Ovary (tissue), 10 donors: ENCODE measurements at places on chromosomes 3 and 15. TPM values are rescaled to one million over a fixed set of nuclear protein-coding genes. Genes with fewer than 3 reads are reported as not detected.

EAF2 gene
- total RNA-seq: 2.1 TPM

RTF1 gene
- total RNA-seq: 22.2 TPM

CLDN18 gene
- total RNA-seq: 0.11 TPM

KLHL40 gene
- not detected for total RNA-seq

MRPL47 gene
- total RNA-seq: 22.4 TPM

GRK7 gene
- total RNA-seq: 0.13 TPM

ADAMTSL3 gene
- total RNA-seq: 3.3 TPM

FAM43A gene
- total RNA-seq: 8.8 TPM

CCDC191 gene
- total RNA-seq: 5.8 TPM

CFAP91 gene
- total RNA-seq: 17.4 TPM

CNBP gene
- 446 TPM for total RNA-seq

OIP5 gene
- total RNA-seq: 1.9 TPM

SYNM gene
- 43.6 TPM for total RNA-seq

LDHAL6B gene
- not detected for total RNA-seq

CCDC66 gene
- 45.7 TPM for total RNA-seq

GRCh38 chr3:127673191-127674100, 694 bp downstream of the ABTB1 start:
- DNase-seq: peak; percentile 65

- no peak for DNase-seq
Observed at GRCh38 chr3:131807822-131808221, 227.0 kb downstream of the CPNE4 start.

DNA sequence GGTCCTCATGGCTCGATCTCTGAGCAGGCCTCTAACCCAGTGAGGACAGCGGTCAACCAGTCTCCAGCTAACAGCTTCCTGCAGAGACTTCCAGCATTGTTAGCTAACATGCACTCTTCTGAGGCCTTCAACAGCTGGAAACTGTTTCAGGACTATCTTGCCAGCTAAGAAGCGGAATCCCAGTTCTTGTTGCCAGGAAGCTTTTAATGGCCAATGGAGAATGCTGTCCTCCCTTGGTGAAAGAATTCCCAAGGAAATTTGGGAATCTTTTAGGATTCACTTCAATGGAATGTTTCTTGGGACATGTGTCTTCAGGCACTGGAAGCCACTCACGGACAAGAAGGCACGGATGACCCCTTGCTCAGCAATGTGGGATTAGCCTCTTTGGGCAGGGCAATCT, 91.7 kb downstream of the CEMIP start:
- DNase-seq: no peak

DNA sequence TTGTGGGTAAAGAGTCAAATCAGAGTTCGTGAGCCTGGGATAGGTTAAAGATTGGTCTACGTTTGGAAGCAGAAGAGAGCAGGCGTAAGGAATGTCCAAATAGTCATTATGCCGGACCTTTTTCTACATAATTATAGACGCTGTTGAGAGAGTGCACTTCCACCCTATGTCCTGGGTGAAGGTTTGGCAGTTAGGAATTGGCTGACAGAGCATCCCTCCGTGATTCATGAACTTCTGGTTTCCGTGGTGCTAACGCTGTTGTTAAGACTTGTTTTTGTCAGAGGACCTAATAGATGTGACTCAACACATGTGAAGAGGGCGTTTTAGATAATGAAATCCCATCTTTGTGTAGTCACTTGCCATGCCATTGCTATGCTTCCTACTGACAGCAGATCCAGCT, 1.1 kb downstream of the EAF1 start:
- DNase-seq: no peak

DNA sequence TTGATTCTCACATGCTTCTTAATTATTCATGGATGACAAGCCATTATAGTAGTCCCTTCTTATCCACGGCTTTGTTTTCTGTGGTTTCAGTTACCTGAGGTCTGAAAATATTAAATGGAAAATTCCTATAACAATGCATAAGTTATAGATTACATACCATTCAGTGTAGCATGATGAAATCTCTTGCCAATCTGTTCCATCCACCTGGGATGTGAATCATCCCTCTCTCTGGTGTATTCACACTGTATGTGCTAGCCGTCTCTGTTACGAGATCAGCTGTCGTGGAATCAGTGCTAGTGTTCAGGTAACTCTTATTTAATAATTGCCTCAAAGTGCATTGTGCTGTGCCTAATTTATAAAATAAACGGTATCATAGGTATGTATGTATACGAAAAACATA, 5.2 kb downstream of the WDR5B start:
- no peak for DNase-seq

DNA sequence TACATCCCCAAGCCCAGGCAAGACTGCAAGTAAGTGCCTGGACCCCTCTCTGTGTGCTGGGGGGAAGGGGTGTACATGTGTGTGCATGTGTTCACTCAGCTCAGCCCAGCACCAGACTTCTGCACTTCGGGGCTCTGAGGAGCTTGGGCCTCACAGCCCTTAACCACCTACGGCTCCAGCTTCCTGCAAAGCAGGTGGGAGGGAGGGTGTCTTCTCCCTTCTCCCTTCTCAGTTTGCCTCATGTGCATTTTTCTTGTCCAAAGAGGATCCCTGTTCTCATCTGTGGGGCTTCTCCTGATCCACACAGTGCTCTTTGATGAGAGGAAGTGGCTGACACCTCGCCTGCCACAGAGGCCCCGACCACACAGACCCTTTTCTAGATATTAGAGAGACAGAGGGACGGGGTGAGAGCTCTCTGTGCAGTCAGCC, 69.3 kb downstream of the MESD start:
- DNase-seq: no peak

DNA sequence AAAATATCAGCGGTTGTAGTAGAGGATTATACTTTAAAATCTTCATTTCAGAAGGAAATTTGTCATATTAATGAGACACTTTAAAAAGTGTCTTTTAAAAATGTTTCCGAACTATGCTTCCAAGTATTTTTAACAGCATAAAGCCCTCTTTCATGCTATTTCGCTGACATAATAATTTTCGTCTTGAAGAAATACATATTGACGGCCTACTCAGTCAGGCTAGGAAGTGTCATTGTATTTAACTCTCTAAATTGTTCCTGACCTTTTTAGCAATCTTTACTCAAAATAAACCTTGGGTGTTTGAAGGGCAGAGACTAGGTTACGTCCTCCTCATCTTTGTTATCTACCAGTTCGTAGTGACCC, 806 bp upstream of the LRRC28 start:
- DNase-seq: no peak

- DNase-seq: no peak
Observed at GRCh38 chr3:141669434-141669833, 68.7 kb upstream of the RNF7 start.

- no peak for DNase-seq
Observed at GRCh38 chr3:168089179-168089771, 6.4 kb downstream of the GOLIM4 start.

GRCh38 chr3:25830373-25831280, 40.7 kb downstream of the OXSM start:
- no peak for DNase-seq

GRCh38 chr3:60729056-60729455, 522.2 kb downstream of the FHIT start:
- no peak for DNase-seq

- no peak for DNase-seq
Observed at GRCh38 chr3:63232764-63233396, 45.2 kb upstream of the SYNPR start.

GRCh38 chr3:194212845-194213331, 76.9 kb downstream of the HES1 start:
- DNase-seq: no peak

- peak; percentile 24 for DNase-seq
Observed at GRCh38 chr15:79431636-79432344, at the start of gene MINAR1. TSS of gene MINAR1 (plus strand) at chr15:79432336. CDS start at chr15:79456148, 23,812 bp downstream.

DNA sequence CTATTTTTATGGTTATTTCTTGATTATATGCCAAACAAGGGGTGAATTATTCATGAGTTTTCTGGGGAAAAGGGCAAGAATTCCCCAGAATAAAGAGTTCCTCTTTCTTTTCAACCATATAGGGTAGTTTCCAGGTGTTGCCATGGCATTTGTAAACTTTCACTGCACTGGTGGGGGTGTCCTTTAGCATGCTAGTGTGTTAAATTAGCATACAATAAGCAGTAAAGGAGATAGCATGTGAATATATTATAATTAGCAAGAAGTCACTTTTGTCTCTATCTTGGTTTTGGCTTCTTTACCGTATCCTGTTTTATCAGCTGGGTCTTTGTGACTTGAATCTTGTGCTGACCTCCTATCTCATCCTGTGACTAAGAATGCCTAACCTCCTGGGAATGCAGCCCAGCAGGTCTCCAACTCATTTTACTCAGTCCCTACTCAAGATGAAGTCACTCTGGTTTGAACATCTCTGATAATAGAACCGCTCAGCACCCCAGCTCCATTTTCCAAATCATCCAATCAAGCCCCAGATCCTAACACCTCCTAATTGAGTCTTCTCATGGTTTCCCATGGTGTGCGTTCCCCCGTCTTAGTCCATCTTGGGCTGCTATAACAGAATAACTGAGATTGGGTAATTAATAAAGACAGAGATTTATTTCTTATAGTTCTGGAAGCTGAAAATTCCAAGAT, 3.4 kb upstream of the SELENOT start:
- no peak for DNase-seq

DNA sequence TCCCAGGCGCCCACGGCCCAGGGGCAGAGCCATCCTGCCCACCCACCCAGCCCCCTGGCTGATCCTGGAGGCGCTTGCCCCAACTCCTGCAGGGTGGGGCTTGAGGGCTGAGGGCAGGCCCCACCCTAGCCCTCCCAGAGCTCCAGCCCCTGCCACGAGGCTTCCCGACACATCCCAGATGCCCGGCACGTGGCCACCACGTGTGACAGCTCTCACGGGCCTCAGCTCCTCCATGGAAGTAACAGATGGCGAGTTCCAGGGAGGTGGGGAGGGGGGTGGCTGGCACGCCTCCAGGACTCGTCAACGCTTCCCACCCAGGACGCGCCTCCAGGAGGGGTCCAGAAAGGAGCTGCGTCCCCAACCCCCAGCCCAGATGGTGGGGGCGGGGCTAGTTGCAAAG, 29.1 kb downstream of the PLXND1 start:
- peak; percentile 31 for DNase-seq

DNA sequence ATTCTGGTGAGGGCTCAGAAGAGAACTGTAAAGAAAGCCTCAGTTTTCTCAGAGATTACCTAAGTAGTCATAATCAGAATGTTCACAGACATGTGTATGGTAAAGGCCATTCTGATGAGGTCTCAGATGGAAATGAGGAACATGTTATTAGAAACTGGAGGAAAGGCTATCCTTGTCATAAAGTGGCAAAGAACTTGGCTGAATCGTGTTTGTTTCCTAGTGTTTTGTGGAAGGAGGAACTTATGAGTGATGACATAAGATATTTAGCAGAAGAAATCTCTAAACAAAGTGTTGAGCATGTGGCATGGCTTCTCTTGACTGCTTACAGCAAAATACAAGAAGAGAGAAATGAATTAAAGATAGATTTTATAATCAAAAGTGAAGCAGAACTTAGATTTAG, 12.8 kb upstream of the KLHL40 start:
- DNase-seq: no peak

- DNase-seq: no peak
Observed at GRCh38 chr15:70532531-70533186, 230.7 kb downstream of the UACA start.

DNA sequence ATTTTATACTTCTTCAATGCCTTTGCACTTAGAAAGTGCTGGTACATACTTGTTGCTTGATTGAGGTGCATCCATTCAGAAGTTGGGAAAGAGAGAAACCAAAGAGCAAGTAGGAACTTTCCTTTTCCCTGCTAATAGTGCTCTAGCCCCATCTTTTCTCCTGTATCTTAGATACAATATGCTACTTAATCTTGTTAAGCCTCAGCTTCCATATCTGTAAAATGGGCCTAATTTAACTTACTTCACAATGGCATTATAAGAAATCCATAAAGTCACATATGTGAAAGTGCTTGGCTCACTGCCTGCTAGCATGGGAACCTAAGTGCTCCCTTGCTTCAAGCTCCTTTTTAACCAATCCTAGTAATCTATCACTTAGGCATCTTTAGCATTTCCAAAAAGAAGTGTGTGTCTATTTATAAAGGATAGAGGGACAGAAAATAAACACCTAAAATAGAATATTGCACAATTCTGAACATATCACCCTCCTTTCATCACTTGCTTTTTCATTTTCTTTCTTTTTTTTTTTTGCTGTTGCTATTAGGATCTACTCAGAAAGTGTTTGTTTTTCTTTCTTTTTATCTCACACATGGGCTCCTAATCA, 28.1 kb downstream of the KCNAB1 start:
- no peak for DNase-seq

DNA sequence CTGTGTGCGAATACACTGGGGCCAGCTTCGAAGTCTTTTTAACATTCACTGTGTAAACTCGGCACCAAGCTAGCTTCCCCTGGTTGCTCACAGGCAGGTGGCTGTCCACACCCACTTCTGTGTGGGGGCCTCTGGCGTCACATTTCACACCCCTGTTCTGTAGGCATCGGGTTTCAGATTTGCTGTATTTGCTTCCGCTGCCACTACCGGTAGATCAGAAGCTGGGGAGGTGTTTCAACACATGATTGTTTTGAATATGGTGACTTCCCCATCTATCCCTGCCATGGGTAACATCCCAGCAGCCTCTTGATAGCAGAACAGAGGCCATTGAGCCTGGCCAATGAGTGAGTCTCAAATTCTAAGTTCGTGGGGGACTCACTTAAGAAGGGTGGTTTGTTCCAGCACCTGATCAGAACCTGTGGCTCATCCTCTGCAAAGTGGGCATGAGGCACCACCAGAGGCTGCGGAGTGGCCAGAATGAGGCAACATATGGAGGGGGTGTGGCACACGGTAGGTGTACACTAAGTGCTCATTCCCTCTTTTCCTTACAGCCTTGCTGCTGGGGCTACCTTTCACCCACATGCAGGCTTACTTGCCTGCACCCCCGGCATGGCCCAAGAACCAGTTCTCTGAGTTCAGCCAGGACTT, 61.5 kb downstream of the IQSEC1 start:
- no peak for DNase-seq

DNA sequence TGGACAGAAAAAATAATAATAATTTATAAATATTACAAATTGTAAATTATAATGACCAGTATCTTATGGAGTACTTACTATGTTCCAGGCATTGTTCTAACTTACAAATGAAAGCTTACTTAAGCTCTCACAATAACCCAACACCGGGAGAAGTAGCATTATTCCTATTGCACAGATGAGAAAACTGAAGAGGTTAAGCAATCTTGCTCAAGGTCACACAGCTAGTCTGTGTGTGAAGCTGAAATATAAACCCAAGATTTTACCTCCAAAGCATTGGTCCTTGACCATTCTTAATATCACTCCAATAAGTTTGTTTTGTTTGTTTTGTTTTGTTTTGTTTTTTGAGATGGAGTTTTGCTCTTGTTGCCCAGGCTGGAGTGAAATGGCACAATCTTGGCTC, 43.1 kb downstream of the GBE1 start:
- no peak for DNase-seq

DNA sequence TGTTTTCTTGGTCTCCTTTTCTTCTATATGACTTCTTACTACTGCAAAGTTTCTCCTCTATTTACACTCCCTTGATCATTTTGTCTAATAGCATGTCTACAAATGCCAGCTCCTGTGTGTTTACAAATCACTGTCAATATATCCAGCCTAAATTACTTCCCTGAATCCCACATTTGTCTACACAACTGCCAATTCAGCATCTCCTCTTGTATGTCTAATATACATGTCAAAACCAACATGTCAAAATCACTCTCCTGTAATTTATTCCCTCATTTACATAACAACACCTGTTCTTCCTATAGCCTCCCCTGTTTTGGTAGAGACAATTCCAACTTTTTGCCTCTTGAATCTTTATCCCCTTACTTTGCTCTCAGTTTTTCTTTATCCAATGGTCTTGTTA, 359.3 kb downstream of the PLOD2 start:
- DNase-seq: no peak

GRCh38 chr15:87817553-87817952, 439.0 kb downstream of the NTRK3 start:
- DNase-seq: no peak

GRCh38 chr15:72850833-72851232, 67.3 kb upstream of the ADPGK start:
- no peak for DNase-seq
